ENCODE measurements at places on chromosomes 3 and 15.
A peak's percentile ranks its signal among the peaks of the same experiment; 100 is the strongest.

- DNase-seq, result no peak
Measured at GRCh38 chr3:5458526-5458925, 271.0 kb downstream of the EDEM1 start.

- peak; percentile 42 for DNase-seq
Measured at GRCh38 chr15:57432141-57432741, 55.9 kb downstream of the CGNL1 start.

DNA sequence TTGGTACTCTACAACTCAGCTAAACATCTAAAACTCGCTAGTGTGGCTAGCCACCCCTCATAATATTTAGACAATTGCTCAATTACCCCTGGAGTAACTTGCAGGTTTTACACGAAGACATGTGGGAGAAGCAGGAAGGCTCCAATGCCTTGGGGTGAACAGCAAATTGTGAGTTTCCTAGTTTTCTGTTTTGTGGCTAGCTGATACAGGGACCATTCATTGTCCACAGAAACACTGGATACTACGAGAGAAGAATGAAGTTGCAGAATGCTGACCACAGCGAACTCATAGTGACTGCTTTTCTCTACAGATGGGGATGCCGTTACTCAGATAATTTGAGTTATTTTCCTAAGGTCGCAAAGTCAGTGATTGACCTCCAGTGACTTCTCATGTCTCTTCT is 212.9 kb downstream of the P3H2 start:
- DNase-seq, result no peak

- peak; percentile 84 for DNase-seq
Measured at GRCh38 chr15:90001062-90001682, at the start of gene ZNF710. TSS of gene ZNF710 (plus strand) at chr15:90001324. CDS start at chr15:90067138, 65,814 bp downstream.

DNA sequence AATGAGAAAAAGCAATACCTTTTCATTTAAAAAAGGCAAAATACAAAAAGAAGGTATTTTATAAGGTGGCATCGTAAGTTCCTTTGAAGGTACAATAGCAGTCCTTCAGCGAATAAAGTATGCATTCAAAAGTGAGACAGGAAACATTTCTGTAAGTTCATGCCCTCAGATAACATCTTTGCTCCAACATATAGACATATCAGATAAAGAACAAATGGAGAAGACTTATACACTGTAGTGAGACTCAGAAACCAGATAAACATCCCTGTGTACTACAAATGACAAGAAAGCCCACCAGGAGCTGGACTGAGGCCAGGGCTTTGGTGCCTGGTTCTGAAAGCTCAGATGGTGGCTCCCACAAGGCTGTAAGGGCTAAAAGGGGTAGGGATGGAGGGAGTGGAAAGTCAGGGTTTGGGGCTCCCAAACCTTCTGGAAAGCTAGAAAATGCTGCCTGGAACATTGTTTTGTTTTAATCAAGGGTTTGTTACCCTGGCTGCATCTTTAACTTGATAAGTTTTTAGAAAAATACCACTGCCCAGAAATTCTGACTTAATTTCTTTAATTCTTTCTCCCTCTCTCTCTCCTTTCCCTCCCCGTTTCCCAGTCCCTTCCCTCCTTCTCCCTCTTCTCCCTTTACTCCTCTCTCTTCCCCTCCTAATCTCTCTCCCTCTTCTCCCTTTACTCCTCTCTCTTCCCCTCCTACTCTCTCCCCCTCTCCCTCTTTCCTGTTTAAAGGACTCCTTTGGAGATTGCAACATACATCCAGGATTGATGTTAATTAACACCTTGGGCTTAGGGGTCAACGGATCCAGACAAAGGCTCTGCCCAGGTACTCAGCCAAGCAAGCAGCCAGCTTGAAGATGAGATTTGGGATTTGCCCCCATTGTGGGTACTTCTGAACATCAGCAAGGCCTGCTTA is 126.1 kb downstream of the AQP9 start:
- DNase-seq, result no peak

GRCh38 chr3:17175187-17175807 is 290.5 kb downstream of the PLCL2 start:
- peak; percentile 85 for DNase-seq

GRCh38 chr15:44726568-44727484 is 9.5 kb upstream of the TRIM69 start:
- peak; percentile 93 for DNase-seq

- no peak for DNase-seq
Measured at GRCh38 chr3:60010781-60011180, 961.0 kb upstream of the CFAP20DC start.
